SIG-M5 (cell line): ENCODE measurements at places on chromosomes 1 and 21.

- no peak for DNase-seq
Measured at GRCh38 chr1:31364561-31365250, 8.2 kb downstream of the FABP3 start.

GRCh38 chr1:184626076-184627006 is 128.3 kb downstream of the EDEM3 start:
- no peak for DNase-seq

- no peak for DNase-seq
Measured at GRCh38 chr1:206486995-206487788, 16.9 kb downstream of the IKBKE start.

DNA sequence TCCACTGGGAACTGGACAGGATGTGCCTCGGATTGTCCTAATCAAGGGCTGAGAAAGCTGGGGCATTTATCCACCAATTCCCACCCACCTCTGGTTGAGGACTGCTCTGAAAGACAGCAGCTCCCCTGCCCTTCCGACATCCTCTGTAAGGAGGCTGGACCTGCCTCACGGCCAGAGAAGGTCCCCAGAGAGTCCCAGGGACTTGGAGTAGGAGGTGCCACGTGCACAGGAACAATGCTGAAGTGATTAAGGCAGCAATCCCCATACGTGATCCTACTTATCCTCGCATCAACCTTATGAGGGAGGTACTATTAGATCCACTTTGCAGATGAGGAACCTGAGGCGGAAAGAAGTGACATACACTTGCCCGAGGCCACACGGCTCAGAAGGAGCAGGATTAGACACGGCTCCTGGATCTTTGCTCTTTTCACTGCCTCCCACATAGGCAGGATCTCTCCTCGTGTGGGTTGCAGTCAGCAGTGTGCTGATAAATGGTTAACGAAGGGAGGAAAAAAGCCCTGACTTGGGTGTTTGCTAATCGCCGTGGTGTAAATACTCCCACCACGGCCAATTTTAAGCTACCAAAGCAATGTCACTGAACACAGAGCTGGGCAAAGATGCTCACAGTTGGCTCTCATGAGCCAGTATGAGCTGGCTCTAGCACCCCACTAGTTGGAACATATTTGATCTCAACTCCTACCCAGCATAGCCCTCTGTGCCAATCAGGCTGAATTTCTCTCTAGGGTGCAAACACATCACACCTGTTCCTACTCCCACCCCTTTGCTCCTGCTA is 18.6 kb upstream of the LDLRAP1 start:
- DNase-seq, result no peak

DNA sequence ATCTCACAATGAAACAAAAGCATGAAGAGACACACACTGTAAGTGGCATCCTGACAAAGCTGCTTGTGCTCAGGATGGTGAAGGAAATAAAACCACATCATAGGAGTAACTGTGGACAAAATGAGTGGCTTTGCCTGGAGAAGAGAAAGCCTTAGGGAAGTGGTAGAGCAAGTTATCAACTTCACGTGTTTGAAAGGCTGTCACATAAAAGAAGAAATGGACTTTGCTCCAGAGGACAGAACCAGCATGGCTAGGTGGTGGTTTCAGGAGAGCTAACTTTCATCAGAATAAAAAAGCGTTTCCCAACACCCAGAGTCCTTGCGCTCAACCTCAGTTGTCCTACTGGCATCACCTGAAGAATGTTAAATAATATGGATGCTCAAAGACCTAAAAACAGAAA is 139.9 kb downstream of the SETD4 start:
- no peak for DNase-seq

DNA sequence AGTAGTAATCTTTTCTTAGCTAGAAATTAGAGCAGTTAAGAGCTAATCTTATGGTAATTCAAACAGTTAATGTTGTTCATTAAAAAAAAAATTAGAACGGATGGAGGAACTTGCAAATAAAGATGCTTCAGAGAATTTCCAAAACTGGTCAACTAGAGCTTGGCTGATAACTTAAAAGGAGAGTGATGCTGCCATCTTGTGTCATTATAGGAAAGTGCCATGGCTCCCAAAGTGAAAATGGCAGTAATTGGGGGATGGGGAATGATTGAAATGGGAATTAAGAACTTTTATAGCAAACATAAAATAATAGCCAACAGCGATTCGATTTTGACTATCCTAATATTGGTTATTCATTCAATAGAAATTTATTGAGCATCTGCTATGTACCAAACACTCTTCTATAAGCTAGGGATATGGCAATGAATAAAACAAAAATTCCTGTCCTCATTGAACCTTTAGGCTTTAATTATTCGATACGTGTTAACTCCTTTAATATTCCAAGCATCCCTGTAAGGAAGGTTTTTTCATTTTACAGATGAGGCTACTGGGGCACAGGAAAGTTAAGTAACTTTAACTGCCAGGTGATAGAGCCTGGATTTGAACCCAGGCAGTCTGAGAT is 5.7 kb upstream of the PLPP3 start:
- DNase-seq, result no peak

DNA sequence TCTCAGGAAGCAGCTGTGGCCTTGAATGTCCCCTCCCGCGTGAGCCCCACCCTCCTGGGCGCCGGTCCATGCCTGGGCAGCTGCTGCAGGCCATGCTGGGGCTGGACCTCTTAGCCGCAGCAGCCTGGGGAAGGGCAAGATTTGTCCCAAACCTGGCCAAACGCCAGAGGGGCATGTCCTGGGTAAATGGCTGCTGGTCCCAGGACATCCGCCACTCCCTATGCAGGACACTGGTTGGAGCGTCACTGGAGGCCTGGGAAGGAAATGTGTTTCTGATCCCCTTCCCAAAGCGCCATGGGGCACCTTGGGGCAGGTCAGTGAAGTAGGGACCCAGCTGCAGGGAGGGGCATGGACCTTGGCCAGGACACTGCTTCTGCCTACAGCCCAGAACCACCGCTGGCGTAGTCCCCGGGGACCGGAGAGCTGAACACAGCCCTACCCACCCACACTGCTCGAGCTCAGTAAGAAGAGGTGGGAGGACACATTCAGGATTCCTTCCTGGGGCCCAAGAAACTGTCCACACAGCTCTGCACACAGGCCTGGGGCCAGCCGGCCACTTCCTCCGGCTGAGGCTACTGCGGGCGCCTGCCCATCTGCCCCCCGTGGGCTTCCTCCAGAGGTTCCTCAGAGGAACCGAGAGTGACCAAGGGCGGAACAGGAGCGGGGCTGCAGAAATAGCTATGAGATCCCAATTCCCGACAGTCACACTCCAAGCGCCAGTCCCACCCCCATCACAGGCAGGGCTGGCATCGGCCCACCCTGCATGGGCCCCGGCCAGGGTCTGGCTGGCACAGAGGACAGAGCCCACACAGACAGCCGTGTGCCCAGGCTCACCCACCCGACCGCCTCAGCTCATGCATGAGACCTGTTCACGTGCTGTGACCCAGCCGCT is 10.8 kb upstream of the PLEKHG5 start:
- DNase-seq, result no peak

DNA sequence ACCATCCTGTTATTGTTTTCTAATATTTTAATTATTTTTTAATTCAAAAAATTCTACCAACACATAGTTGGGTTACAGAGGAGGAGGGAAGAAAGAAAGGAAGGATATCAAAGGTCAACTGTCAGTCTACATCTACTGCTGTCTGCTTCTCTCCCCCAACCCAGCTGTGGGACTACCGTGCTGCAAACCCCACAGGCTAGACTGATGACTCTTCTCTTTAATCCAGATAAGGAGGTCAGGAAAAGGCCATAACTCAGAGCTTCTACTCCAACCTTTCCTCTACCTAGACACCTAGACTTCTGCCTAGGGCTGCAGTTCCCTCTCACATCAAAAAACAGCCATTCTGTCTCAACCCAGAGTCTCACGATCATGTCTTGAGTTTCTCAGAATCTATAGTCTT is 124.2 kb upstream of the ETV3 start:
- DNase-seq, result no peak

- no peak for DNase-seq
Measured at GRCh38 chr1:2158272-2158671, 36.3 kb downstream of the FAAP20 start.

DNA sequence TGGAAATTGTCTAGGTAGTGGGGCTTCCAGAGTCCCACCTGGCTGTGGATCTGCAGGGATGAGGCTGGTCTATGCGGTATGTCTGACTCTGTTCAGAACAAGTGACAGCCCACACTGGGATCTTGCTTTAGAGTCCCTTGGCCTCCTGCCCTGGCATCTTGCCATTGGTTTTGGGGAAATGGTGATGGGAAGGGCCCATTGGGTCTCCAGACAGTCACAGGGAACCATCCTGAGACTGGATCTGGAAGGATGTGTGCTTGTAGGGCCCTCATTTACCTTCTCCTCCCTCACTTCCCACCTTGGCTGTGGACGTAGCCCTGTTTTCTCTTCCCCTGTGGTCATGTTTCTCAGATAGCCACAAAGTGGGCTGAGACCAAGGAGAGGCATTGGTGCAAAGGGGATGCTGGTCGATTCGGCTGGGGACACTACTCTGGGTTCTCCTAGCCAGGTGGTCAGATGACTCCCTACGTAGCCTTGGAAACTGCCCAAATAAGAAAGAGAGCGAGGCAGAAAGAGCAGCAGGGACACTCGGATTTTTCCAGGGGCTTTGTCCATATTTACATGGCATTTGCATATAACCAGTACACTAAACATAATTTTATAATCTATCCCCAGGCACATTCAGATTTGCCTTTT is 15.1 kb downstream of the SOX13 start:
- DNase-seq, result no peak

- DNase-seq, result no peak
Measured at GRCh38 chr1:18485227-18485626, 4.5 kb downstream of the KLHDC7A start.

DNA sequence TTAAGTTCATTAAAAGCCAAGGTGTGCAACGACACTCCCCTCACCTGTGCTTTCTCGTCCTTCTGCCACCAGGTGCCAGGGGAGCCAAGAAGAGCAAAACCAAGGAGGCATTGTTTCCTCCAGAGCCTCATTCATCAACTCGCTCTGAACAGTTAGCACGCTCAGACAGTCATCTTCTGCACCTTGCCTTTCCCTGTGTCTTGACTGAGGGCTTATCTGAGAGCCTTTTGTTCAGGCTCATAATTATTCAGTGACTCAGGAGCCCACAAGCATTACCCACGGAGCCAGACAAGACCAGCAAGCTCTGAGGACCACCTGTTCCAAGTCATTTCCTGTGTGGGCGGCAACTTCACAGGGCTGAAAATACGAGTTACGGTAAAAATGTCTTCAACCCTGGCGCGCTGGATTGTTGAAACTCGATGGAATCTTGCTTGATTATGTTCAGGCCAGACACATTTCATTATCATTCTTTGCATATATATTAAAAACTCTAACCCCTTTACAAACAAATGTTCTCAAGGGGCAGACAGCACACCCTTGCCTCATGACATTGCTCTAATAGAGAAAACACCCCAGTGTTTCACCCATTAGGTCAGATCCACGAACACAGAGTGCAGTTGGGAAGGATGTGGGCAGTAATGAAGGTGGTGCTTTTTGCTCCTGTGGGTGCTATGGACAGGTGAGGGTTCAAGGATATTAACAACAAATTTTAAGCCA is 89.7 kb upstream of the RUNX1 start:
- no peak for DNase-seq

GRCh38 chr1:173195596-173196088 is 11.5 kb downstream of the TNFSF4 start:
- no peak for DNase-seq

GRCh38 chr1:221175249-221175648 is 296.0 kb downstream of the HLX start:
- no peak for DNase-seq

DNA sequence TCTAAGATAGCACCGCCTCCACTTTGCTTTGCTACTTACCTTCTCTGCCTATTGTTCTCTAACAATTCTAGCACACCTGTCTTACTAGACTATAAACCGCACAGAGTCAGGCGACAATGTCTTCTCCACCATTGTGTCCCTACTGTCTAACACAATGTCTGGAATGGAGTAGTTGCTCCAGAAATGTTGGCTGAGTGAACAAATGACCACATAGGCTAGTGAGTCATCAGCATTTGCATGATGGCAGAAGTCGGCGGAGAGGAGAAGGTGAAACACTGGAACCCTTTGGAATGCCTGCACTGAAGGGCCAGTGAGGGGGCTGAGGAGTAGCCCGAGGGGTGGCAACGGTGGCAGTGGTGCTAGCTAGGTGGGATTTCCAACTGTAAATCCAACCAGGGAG is 14.0 kb upstream of the PABPC4 start:
- no peak for DNase-seq

- no peak for DNase-seq
Measured at GRCh38 chr1:31441970-31442647, 29.1 kb downstream of the SERINC2 start.

- DNase-seq, result no peak
Measured at GRCh38 chr1:62493656-62494055, 56.8 kb downstream of the USP1 start.

DNA sequence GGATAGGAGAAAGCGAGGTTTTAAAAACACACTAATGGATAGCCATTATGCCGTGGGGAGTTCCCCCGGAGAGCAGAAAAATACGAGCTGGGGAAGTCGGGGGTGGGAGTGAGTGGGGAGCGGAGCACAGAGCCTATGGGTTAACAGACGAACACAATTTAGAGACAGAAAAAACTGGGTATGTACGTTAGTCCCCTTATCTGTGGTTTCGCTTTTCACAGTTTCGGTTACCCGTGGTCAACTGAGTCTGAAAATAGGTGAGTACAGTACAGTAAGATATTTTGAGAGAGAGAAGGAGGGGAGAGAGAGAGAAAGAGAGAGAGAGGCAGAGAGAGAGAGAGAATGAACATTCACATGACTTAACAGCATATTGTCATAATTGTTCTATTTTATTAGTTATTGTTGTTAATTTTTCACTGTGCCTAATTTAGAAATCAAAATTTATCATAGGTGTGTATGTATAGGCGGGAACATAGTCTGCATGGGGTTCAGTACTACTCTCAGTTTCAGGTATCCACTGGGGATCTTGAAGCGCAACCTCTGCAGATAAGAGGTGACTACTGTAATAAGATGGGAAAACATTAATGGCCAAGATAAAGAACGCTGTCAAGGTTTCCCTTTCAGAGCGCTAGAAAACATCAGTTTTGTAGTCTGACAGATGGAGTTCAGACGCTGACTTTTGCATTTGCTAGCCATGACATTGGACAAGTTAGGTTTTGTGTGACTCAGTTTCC is 125.6 kb upstream of the LMO4 start:
- no peak for DNase-seq

GRCh38 chr1:159935305-159935704 is 10.0 kb upstream of the TAGLN2 start:
- DNase-seq, result no peak
